Pancreas (tissue), 10 donors: ENCODE measurements at places on chromosomes 1 and 21. TPM values are rescaled to one million over a fixed set of nuclear protein-coding genes. Genes with fewer than 3 reads are reported as not detected.
A peak's percentile ranks its signal among the peaks of the same experiment; 100 is the strongest.

GRCh38 chr1:46194641-46195193, 3.5 kb downstream of the POMGNT1 start:
- DNase-seq = no peak
- H3K27ac ChIP-seq = no peak overlapping the region
- peaks cover 9% of the 10 kb centered on the region for H3K4me1 ChIP-seq
- peaks cover 6% of the 10 kb centered on the region for H3K36me3 ChIP-seq

Gene C1orf87
- polyA plus RNA-seq = not detected

Gene EDARADD
- 1.2 TPM for polyA plus RNA-seq

Gene SELE
- polyA plus RNA-seq = 0.61 TPM

Gene NUP210L
- not detected for polyA plus RNA-seq

Gene SYCP1
- polyA plus RNA-seq = not detected

DNA sequence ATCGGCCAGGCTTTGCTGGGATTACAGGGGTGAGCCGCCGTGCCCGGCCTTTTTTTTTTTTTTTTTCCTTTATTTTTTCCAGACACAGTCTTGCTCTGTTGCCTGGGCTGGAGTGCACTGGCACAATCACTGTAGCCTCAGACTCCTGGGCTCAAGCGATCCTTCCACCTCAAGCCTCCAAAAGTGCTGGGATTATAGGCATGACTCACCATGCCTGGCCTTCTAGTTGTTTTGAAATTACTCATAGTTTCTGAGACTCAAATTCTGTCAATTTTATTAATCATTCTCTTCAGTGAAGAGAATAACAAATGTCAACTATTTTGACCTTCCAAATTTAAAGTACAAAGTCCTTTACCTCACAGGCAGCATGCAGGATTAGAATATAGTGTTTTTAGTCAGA, 374.5 kb downstream of the PLA2G4A start:
- H3K36me3 ChIP-seq = no peaks in the 10 kb centered on the region
- H3K27ac ChIP-seq = no peak overlapping the region
- no peak overlapping the region for H3K4me3 ChIP-seq
- no peak for DNase-seq
- no peaks in the 10 kb centered on the region for H3K4me1 ChIP-seq

- H3K4me3 ChIP-seq = no peak overlapping the region
- H3K27me3 ChIP-seq = no peaks in the 10 kb centered on the region
- peaks cover 4% of the 10 kb centered on the region for H3K4me1 ChIP-seq
Measured at GRCh38 chr1:66938613-66939012, 13.8 kb downstream of the MIER1 start.

DNA sequence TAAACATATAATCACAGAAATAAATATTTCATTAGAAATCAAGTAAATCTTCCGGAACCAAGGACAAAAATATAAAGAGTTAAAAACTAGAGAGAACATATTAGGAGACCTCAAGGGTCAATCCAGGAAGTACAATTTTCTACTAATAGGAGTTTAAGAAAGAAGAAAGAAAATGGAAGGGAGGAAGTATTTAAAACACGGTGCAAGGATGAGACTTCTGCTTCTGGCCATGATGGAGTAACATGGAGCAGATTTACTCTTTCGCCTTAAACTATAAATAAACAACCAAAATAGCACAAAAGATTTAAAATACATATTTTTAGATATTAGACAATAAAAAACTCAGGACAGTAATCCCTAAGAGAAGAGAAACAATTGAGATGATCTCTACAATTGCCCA, 12.6 kb upstream of the IFNAR1 start:
- no peak for DNase-seq
- no peak overlapping the region for H3K27ac ChIP-seq
- H3K4me3 ChIP-seq = no peak overlapping the region

- no peak overlapping the region for H3K4me3 ChIP-seq
- H3K27ac ChIP-seq = no peak overlapping the region
- DNase-seq = no peak
- no peaks in the 10 kb centered on the region for H3K27me3 ChIP-seq
Measured at GRCh38 chr21:14889080-14889810, 175.6 kb downstream of the NRIP1 start.

DNA sequence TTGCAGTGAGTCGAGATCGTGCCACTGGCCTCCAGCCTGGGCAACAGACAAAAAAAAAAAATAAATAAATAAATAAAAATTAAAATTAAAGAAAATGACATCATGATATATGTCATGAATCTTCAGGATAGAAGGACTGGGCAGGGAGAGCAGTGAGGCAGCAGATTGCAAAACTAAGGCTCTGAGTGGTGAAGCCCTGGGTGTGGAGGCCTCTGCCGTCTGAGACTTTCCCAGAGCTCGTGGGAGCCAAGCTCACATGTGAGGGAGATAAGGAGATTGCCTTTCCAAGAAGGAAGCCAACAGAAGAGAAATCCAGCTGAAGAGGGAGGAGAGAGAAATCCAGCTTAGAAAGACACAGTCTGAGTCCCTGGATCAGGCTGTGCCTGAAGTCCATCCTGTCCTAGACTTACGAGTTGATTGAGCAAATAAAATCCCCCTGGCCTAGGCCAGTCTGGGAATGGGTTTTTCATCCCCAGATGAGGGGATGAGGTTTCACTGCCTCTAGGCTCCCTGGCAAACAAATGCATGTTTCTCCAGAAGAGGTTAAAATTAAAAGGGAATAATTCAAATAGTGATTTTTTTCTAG, 142.0 kb upstream of the IGSF21 start:
- DNase-seq = no peak
- H3K36me3 ChIP-seq = no peaks in the 10 kb centered on the region
- H3K4me1 ChIP-seq = no peaks in the 10 kb centered on the region
- no peak overlapping the region for H3K4me3 ChIP-seq
- H3K27ac ChIP-seq = no peak overlapping the region
- H3K27me3 ChIP-seq = no peaks in the 10 kb centered on the region

DNA sequence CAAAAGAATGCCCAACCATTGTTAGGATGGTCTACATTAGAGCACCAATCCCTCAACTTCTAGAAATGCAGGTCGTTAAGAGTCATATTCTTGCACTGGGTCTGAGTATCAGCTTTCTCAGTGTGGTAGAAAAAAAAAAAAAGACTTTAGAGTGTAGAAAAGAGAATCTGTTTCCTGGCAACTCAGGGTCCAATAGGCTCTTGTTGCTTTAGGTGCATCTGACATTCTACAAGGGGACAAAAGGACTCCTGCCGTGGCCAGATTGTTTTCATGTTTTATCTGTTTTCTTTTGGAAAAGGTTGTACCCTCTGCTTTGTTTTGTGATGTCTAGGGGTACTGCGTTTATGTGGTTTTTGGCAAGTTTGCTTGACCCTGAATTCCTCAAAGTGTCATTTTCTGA, 105.4 kb upstream of the KCNK2 start:
- DNase-seq = no peak
- H3K27ac ChIP-seq = no peak overlapping the region
- H3K27me3 ChIP-seq = peaks cover 3% of the 10 kb centered on the region
- no peaks in the 10 kb centered on the region for H3K36me3 ChIP-seq
- no peaks in the 10 kb centered on the region for H3K4me1 ChIP-seq
- H3K4me3 ChIP-seq = no peak overlapping the region

Gene DENND2C
- 1.2 TPM for polyA plus RNA-seq

DNA sequence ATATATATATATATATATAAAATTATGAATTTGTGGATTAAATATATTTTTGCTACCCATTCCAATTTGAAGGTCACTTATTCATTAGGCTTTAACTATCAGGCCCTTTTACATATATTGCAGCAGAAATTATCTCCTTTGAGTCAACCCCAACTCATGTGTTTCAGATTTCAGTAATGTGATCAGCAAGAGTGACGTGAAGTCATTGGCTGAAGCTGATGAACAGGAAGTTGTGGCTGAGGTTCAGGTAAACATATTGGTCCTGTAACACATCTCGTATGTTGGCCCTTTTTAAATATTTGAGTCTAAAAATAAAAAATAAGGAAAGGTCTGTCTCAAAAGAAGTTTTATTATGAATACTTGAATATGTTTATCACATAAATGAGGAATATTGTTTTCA, 8.5 kb downstream of the VPS45 start:
- H3K4me1 ChIP-seq = no peaks in the 10 kb centered on the region
- no peak overlapping the region for H3K4me3 ChIP-seq
- no peaks in the 10 kb centered on the region for H3K27me3 ChIP-seq
- no peak for DNase-seq

- H3K4me3 ChIP-seq = no peak overlapping the region
- no peak for DNase-seq
- H3K27ac ChIP-seq = no peak overlapping the region
- peaks cover 20% of the 10 kb centered on the region for H3K4me1 ChIP-seq
- H3K27me3 ChIP-seq = no peaks in the 10 kb centered on the region
Measured at GRCh38 chr1:21911205-21912001, 25.7 kb downstream of the HSPG2 start.

GRCh38 chr1:201218409-201218808, 27.8 kb downstream of the IGFN1 start:
- H3K27ac ChIP-seq = no peak overlapping the region
- H3K27me3 ChIP-seq = no peaks in the 10 kb centered on the region
- H3K4me1 ChIP-seq = no peaks in the 10 kb centered on the region
- DNase-seq = no peak
- no peak overlapping the region for H3K4me3 ChIP-seq

DNA sequence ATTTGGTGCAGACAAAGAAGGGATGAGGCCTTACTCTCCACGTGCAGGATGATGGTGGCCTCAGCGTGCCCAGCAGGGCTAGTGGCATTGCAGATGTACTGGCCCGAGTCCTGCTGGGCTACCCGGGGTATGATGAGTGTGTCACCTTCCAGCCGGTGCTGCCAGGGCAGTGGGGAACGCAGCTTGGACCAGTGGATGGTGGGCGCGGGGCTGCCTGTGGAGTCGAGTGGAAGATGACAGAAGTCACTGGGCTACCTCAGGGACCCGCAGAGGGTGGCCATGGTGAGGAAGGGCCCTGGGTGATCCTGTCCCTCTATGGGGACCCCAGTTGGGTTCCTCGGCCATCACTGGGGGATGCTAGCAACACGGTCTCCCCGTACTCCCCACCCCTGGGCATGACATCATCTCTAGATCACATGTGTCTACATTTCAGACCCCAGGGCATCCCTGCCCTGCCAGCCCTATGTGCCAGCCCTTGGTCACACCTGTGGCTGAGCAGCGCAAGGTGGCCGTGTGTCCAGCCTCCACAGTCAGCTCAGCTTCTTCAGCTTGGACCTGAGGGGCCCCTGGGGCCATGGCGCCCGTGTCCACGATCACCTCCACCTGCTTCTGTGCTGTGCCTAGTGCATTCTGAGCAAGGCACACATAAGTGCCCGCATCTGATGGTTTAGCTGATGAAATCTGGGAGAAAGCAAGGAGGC, 27.4 kb downstream of the LDLRAD2 start:
- H3K27me3 ChIP-seq = no peaks in the 10 kb centered on the region
- DNase-seq = no peak
- no peaks in the 10 kb centered on the region for H3K4me1 ChIP-seq
- H3K36me3 ChIP-seq = peaks cover 44% of the 10 kb centered on the region

Gene ASCL5
- 0.72 TPM for polyA plus RNA-seq

- no peaks in the 10 kb centered on the region for H3K4me1 ChIP-seq
- H3K36me3 ChIP-seq = no peaks in the 10 kb centered on the region
- H3K4me3 ChIP-seq = no peak overlapping the region
- DNase-seq = no peak
Measured at GRCh38 chr1:17039522-17039921, 14.3 kb downstream of the SDHB start.

GRCh38 chr1:200969726-200970561, 53.6 kb downstream of the KIF21B start:
- H3K27ac ChIP-seq = no peak overlapping the region
- no peak for DNase-seq
- no peaks in the 10 kb centered on the region for H3K36me3 ChIP-seq
- no peaks in the 10 kb centered on the region for H3K27me3 ChIP-seq

- H3K4me1 ChIP-seq = peaks cover 5% of the 10 kb centered on the region
- no peaks in the 10 kb centered on the region for H3K27me3 ChIP-seq
- H3K4me3 ChIP-seq = no peak overlapping the region
- H3K27ac ChIP-seq = no peak overlapping the region
Measured at GRCh38 chr1:93738075-93738622, 56.5 kb upstream of the BCAR3 start.

GRCh38 chr1:205229916-205230700, 2.4 kb downstream of the TMCC2 start:
- no peaks in the 10 kb centered on the region for H3K36me3 ChIP-seq
- H3K4me3 ChIP-seq = peak overlapping the region; percentile 51
- no peak overlapping the region for H3K27ac ChIP-seq
- no peaks in the 10 kb centered on the region for H3K4me1 ChIP-seq
- no peaks in the 10 kb centered on the region for H3K27me3 ChIP-seq

DNA sequence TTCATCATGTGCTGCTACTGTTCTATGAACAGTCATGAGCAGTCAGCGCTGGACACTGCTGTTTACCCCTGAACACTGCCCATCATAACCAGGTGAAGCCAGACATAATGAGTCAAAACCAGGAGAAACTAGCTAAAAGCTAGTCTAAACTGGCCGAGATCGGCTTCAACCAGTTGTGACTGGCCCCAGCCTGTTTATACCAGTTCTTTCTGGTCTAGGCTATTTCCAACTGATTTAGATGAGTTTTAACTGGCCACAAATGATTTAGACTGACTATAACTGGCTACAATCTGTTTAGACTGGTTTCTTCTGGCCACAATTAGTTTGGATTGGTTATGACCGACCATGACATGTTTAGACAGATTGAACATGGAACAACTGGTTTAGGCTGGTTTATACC, 348.3 kb upstream of the CAMK1G start:
- H3K27ac ChIP-seq = no peak overlapping the region
- no peak for DNase-seq
- H3K4me3 ChIP-seq = no peak overlapping the region
- H3K36me3 ChIP-seq = no peaks in the 10 kb centered on the region
- peaks cover 8% of the 10 kb centered on the region for H3K27me3 ChIP-seq
- H3K4me1 ChIP-seq = no peaks in the 10 kb centered on the region

DNA sequence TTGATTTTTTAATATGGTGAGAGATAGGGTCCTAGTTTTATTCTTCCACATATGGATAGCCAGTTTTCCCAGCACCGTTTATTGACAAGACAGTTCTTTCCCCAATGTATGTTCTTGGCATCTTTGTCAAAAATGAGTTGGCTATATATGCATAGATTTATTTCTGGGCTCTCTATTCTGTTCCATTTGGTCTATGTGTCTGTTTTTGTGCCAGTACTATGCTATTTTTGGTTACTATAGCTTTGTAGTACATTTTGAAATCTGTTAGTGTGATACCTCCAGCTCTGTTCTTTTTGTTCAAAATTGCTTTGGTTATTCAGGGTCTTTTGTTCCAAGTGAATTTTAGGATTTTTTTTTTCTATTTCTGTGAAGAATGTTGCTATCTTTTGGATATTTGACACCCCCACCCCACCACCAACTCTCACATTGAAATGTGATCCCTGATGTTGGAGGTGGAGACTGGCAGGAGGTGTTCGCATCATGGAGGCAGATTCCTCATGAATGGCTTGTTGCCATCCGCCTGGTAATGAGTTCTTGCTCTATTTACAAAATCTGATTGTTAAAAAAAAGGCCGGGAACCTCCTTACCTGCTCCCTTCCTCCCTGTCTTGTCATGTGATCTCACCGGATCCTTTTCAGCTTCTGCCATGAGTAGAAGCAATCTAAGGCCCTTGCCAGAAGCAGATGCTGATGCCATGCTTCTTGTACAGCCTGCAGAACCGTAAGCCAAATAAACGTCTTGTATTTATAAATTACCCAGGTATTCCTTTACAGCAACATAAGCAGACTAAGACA, 54.8 kb upstream of the KRTAP19-8 start:
- no peak overlapping the region for H3K27ac ChIP-seq
- no peak overlapping the region for H3K4me3 ChIP-seq
- H3K4me1 ChIP-seq = no peaks in the 10 kb centered on the region
- H3K36me3 ChIP-seq = no peaks in the 10 kb centered on the region

GRCh38 chr1:150925080-150925479, 1.1 kb upstream of the SETDB1 start:
- no peak overlapping the region for H3K4me3 ChIP-seq
- H3K27ac ChIP-seq = no peak overlapping the region
- no peaks in the 10 kb centered on the region for H3K36me3 ChIP-seq
- no peak for DNase-seq
- no peaks in the 10 kb centered on the region for H3K4me1 ChIP-seq
